Heart right ventricle (tissue), 16 donors: ENCODE measurements at places on chromosomes 1 and 21. TPM values are rescaled to one million over a fixed set of nuclear protein-coding genes. Genes with fewer than 3 reads are reported as not detected.

DNA sequence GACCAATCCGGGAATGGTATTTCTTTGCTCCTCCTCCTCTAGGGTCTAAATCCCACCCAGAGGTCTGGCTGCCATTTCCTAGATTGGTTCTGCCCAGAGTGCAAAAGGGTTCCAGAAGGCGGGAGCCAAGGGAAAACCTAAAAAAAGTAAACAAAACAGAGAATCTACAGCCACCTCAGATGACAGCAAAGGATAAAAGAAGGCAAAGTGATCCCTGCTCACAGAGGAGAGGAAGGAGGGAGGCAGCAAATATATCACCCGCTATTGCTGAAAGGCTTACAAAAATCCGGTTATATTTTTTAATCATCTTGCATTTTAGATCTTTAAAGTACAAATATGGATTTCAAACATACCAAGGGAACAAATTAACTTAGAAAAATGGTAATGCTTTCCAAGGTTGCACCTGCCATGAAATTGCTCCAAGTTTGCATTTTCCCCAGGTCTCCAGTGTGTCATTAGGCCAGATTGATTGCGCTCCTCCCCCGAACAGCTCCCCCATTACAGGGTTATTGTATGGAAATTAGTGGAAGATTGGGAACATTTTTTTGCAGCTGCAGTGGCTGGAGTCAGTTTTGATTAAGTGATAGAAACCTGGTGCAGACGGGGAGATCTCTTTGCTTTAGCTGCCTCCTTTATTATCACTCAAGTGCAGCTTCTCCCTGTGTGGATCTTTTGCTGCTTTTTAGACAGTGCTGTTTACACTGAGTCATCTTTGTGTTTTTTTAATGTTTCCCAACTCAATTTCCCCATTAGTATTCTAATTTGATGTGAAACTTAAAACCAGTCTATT, 280.5 kb upstream of the CAMK1G start:
- DNase-seq: no peak

- DNase-seq: no peak
Observed at GRCh38 chr1:226593541-226593940, 45.0 kb downstream of the STUM start.

DNA sequence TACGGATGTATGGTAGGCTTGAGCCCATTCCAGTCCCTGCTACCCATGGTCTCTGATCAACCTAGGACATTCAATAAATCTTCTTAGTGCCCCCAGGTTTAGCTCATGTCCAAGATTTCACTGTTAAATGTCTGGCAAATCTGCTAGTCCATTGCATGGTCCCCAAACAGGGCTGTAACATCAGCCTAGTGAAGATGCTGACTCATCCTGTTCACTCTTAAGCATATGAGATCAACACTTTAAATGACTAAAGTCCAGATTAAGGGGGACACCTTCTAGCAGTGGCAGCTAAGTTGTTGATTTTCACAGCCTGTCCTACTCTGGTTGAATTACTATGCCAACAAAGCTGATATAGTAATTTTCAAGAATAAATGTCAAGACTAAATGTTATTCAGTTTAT, 46.5 kb upstream of the NUF2 start:
- DNase-seq: no peak

DNA sequence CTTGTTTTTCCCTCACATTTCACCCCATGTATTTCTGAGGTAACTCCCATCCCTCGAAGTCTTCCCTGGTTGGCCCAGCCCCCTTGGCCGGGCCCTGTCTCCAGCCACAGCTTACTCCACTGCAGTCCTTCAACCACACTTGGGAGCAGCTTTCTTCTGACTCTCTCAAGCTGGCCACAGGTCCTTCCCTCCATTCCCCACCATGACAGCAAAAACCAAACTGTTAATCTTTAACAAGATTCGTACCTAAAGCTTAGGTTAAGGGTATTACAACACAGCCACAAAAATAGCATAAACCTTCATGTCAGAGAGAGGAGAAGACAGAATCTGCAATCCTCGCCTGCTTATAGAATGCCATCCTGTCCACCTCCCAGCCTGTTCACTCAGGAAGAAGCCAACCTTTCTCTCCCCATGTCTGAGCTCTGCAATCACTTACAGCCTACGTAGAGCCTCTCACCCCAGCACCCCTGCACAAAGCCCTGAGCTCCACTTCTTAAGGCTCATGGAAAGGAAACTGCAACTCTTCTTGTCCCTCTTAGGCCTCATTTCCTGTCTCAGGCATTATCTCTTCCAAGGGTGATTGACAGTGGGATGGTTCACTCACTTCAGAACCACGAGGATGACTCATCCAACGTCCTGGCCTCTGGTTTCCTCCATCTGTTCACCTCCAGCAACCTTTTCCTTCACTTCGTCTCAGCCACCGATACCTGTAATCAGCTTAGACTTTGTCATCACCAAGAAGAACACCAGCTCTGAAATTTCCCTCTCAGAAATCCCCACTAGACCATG, 72.8 kb downstream of the CD2 start:
- no peak for DNase-seq

DNA sequence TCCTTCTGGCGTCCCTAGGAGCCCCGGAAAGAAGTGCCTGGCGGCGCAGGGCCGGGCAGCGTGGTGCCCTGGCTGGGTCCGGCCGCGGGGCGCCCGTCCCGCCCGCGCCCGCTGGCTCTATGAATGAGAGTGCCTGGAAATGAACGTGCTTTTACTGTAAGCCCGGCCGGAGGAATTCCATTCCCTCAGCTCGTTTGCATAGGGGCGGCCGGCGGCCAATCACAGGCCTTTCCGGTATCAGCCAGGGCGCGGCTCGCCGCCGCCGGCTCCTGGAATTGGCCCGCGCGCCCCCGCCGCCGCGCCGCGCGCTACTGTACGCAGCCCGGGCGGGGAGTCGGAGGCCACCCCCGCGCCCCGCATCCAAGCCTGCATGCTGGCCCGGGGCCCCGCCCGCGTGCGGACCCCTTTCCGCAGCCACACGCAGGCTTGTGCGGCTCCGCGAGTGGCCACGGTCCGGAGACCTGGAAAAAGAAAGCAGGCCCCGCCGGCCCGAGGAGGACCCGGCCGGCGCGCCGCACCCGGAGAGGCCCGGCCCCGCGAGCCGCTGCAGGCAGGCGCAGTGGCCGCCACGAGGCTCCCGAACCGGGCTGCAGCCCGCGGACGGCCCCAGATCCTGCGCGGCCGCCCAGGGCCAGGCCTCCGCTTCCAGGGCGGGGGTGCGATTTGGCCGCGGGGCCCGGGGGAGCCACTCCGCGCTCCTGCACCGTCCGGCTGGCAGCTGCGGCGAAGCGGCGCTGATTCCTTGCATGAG, 160.4 kb downstream of the RUNX1 start:
- peak; percentile 93 for DNase-seq

DNA sequence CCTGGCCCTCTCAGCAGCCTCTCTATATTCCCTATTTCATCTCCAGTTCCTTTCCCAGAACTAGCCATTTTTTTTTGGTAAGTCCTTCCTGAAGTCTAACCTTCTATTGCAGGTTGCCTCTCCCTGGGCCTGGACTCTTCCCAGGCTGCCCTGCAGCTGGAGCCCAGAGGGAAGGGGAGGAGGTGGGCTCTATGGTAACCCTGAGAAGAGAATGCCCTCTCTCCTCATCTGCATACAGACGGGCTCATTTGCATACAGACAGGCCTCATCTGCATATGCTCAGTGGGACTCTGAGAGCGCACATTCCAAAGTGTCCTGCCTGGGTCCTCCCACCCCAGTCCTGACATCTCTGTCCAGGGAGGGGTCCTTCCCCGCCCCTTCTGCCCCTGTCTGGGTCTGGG, 32.7 kb downstream of the RHBG start:
- no peak for DNase-seq

DNA sequence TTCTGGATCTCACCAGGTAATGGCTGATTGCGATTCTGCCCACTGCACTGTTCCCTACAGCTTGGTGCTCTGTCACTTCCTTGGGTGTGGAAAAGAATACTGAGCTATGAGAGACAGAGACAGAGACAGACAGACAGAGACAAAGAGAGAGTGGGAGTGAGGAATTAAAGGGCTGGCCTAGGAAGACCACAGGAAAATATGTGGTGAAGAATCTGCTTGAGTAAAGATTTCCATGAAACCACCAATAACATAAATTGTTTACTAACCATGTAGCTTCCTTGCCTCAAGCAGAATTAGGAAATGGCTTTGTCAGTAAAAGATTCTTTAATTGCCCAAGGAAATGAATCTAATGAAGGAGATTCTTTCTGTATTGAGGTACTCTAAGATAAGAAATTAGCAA, 54.4 kb downstream of the MPZL1 start:
- no peak for DNase-seq

DNA sequence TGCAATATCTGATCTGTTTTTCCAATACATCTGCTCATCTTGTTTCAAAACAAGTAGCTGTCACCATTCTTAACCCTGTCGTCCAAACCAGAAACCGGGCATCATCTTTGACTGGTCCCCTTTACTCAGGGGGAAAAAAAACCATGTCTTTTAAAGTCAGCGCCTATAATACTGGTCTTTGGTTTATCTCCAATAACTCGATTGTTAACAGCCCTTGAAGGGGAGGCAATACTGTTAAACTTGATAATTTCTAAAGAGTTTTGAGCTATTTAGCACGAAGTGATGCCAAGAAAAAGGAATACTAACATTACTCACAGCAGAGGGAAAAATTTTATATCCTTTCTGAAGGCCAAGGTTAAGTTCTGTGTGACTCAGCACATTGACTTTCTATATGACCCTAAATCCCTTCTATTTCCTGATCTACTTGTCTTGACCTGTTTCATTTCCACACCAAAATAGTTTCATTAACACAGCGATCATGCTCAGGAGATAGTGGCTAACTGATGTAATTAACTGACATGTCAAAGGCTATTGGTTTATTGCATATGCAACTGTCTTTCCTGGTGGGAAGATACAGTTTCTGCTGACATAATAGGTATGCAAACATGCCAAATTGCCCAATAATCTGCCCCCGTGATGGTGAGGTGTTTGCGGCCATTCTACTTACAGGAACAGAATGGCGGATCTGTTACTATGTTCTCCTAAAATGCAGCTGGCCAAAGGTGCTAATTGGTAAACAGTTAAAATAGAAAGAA, 59.1 kb downstream of the NFIA start:
- no peak for DNase-seq

DNA sequence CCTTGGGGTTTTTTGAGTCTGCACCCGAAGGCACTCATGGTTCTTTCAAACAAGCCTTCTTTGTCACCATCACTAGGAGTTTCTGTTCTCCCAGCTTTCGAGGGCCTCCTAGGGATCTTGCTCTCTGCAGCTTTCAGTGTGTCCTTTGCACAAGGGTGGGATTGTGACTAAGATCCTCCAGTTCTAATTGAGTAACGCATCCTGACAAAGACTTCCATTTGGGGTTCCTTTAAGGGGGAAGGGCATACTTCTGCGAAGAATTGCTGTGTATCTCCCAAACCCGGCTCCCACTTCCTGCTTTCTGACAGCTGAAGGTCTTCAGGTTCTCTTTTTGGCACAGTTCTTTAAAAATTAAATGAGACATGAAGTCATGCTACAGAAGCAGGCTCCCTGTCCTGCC, 139.4 kb downstream of the EDEM3 start:
- DNase-seq: no peak

DNA sequence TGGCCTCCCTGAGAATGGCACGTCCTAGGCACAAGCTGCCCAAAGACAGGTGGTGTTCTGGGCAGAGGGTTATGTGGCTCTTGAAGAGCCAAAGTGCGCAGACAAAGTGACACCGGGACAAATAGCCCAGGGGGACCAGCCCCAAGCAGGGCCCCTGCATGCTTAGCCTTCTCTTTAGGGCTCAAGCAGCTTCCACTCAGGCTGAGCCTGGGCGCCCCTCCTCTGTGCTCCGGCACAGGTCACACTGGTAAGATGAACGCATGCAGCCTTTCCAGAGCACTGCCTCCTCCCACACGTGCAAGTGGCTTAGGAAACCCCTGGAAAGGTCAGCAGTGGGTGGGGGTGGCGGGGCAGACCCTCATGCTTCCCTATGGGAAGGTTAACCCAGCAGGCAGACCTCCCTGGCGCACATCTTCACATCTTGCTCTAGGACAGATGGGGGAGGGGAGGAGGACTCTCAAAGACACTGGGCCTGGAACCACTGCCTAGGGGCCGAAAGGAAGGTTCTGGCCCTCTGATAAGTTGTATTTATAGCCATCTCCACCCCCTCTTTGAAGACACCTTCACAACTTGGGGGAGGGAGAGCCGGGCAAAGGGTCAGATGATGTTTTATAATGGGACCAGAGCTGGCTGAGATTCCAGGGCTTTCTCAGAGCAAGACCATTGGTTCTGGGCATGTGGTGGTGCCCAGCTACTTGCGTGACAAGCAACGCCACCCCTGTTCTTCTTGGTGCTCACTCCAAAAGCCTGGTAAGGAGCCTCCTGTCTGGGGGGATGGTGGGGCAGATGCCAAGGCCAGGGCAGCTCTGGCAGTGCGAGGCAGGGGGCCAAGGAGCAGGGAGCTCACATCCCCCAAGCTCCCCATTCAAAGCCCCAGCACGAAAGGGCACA, 5.5 kb downstream of the KLHL21 start:
- DNase-seq: no peak

GRCh38 chr1:10050611-10051010, 17.9 kb downstream of the UBE4B start:
- DNase-seq: no peak

The PGLYRP4 gene
- not detected for polyA plus RNA-seq

The DARS2 gene
- polyA plus RNA-seq: 5.0 TPM

The KCNT2 gene
- 0.66 TPM for polyA plus RNA-seq

The RRP15 gene
- 3.6 TPM for polyA plus RNA-seq

The KCNA3 gene
- not detected for polyA plus RNA-seq
